Thoracic aorta (tissue), 2 donors: ENCODE measurements at places on chromosomes 7 and 10. TPM values are rescaled to one million over a fixed set of nuclear protein-coding genes. Genes with fewer than 3 reads are reported as not detected.

GRCh38 chr10:132904181-132904813 lies 38.1 kb downstream of the CFAP46 start:
- H3K4me3 ChIP-seq, result no peak overlapping the region
- H3K36me3 ChIP-seq, result no peaks in the 10 kb centered on the region
- H3K27me3 ChIP-seq, result no peaks in the 10 kb centered on the region

DNA sequence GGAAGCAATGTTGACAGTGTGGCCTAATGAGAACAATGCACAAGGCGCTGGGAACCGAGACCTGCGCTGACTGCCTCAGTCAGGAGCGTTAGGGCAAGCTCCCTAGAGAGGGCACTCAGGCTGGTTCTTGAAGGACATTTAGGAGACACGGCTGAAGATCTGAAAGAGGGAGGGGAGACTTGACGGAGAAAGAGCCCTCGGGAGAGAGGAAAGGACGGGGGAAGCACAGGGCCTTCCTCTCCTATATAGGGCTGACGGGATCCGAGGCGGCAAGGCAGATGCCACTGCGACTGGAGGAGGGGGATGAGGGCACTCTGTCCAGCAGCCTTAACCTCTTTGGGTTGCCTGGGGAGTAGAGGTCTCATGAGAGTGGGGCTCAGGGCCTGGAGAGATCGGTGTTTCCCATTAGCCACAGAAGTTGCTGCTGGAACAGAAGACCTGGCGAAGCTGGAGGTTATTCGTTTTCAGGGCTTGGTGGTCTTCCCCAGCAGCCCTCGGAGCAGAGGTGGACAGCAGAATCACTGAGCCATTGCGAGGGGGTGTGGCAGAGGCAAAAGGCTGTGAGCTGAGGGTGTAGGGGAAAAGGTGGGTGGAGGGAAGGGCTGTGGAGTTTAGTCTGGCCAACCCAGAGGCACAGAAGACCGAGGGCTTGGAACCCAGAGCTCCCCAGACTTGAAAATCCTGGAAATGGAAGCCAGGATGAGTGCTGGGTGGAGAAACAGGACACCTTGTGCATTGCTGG lies 36.0 kb downstream of the CLEC2L start:
- H3K27ac ChIP-seq, result no peak overlapping the region
- no peaks in the 10 kb centered on the region for H3K27me3 ChIP-seq
- no peak overlapping the region for H3K4me3 ChIP-seq

DNA sequence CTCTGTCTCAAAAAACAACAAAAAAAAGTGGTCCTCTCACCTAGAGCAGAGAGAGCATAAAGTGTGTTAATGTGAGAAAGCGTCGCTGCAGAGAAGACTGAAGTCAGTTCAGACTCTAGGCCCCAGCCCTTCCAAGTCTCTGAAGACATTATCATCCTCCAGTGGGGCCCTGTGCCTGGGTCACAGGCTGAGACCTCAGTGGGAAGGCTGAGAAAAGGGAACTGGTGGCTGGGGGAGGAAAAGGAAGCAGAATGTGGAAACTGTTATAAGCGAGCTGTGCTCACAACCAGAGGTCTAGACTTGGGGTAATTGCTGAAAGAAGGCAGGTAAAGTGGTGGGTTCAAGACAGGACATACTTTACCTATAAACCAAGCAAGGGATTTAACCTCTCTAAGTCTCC lies 4.9 kb upstream of the RRP12 start:
- peaks cover 5% of the 10 kb centered on the region for H3K4me1 ChIP-seq
- no peak for DNase-seq
- H3K36me3 ChIP-seq, result no peaks in the 10 kb centered on the region
- H3K27ac ChIP-seq, result no peak overlapping the region
- H3K27me3 ChIP-seq, result no peaks in the 10 kb centered on the region

GRCh38 chr7:108805808-108806397 lies 236.2 kb downstream of the DNAJB9 start:
- no peaks in the 10 kb centered on the region for H3K27me3 ChIP-seq
- H3K4me1 ChIP-seq, result no peaks in the 10 kb centered on the region

- H3K4me3 ChIP-seq, result no peak overlapping the region
- DNase-seq, result no peak
- peaks cover 5% of the 10 kb centered on the region for H3K4me1 ChIP-seq
Observed at GRCh38 chr10:70190581-70190980, 20.3 kb upstream of the SAR1A start.

GRCh38 chr7:81791568-81792518 lies 22.0 kb upstream of the HGF start:
- H3K36me3 ChIP-seq, result no peaks in the 10 kb centered on the region

GRCh38 chr7:114649689-114650088 lies 235.1 kb downstream of the FOXP2 start:
- no peaks in the 10 kb centered on the region for H3K4me1 ChIP-seq
- no peaks in the 10 kb centered on the region for H3K27me3 ChIP-seq
- no peak for DNase-seq
- no peaks in the 10 kb centered on the region for H3K36me3 ChIP-seq

DNA sequence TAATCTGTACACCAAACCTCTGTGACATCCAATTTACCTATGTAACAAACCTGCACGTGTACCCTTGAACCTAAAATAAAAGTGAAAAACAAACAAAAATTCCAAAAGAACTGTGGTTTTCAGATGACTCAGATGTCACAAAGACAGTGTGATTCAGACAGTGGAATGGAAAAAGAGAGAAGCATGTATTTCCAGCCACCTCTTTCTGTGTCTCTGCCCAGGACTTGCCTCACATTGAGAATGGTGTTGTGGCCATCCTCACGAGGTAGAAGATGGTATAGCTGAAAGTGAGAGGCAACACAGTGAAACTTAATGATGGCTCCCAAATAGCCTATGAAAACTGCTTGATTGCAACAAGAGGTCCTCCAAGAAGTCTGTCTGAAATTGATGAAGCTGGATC lies 78.0 kb downstream of the ARL5B start:
- no peak for DNase-seq
- no peaks in the 10 kb centered on the region for H3K27me3 ChIP-seq
- H3K27ac ChIP-seq, result no peak overlapping the region
- H3K4me3 ChIP-seq, result no peak overlapping the region
- no peaks in the 10 kb centered on the region for H3K4me1 ChIP-seq
- H3K36me3 ChIP-seq, result no peaks in the 10 kb centered on the region

MMD2 gene
- not detected for total RNA-seq

- H3K36me3 ChIP-seq, result no peaks in the 10 kb centered on the region
- H3K27me3 ChIP-seq, result no peaks in the 10 kb centered on the region
- H3K4me3 ChIP-seq, result no peak overlapping the region
Observed at GRCh38 chr10:34392641-34393170, 422.4 kb downstream of the PARD3 start.

- H3K27me3 ChIP-seq, result no peaks in the 10 kb centered on the region
- H3K27ac ChIP-seq, result no peak overlapping the region
- peaks cover 4% of the 10 kb centered on the region for H3K4me1 ChIP-seq
- no peaks in the 10 kb centered on the region for H3K36me3 ChIP-seq
- no peak overlapping the region for H3K4me3 ChIP-seq
- no peak for DNase-seq
Observed at GRCh38 chr7:99767662-99768061, 16.3 kb downstream of the CYP3A4 start.

- H3K36me3 ChIP-seq, result no peaks in the 10 kb centered on the region
- H3K4me1 ChIP-seq, result peaks cover 4% of the 10 kb centered on the region
- H3K27ac ChIP-seq, result no peak overlapping the region
- H3K27me3 ChIP-seq, result no peaks in the 10 kb centered on the region
- DNase-seq, result no peak
- no peak overlapping the region for H3K4me3 ChIP-seq
Observed at GRCh38 chr7:92968502-92968901, 132.1 kb upstream of the CDK6 start.

GRCh38 chr7:33832271-33832721 lies 73.0 kb upstream of the BMPER start:
- no peak overlapping the region for H3K27ac ChIP-seq
- DNase-seq, result no peak
- no peaks in the 10 kb centered on the region for H3K27me3 ChIP-seq
- H3K4me3 ChIP-seq, result no peak overlapping the region

GPR158 gene
- not detected for total RNA-seq

CYP26C1 gene
- total RNA-seq, result not detected

DNA sequence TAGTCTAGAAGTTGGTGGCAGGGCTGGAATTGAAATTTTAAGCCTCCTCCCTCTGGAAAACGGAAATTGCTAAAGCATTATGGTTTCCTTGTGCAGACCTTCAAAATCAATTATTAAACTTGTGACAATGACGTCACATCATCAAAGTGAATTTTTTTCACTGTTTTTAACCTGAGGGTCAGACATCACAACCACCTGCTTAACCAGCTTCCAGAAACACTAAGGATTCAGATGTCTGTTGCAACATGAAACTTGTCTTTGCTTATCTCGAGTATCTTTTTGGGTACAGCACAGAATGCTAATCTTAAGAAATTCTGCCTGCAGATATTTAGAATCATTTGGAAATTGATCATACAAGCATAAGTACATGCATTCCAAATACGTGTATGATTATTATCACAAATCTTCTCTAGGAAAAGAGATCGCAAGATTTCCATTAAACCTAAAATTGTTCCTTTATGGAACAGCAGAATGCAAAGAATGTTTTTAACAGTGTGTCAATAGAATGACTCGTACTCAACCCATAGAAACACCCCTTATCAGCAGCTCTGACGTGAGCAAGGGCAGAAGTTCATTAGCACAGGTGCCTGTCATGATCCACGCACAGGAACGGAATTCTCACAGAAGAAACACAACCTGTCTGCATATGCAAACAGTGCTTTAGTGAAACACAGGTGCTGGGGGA lies 4.1 kb upstream of the GTPBP4 start:
- H3K4me1 ChIP-seq, result peaks cover 12% of the 10 kb centered on the region
- H3K36me3 ChIP-seq, result no peaks in the 10 kb centered on the region
- no peak for DNase-seq
- no peak overlapping the region for H3K4me3 ChIP-seq

GRCh38 chr10:97498841-97499560 lies at the start of gene UBTD1:
UBTD1 (plus strand) TSS chr10:97498924; CDS start chr10:97499204, 280 bp downstream.
- no peak for DNase-seq
- peaks cover 18% of the 10 kb centered on the region for H3K4me1 ChIP-seq
- H3K4me3 ChIP-seq, result peak within 1 kb of the TSS; percentile 83
- no peaks in the 10 kb centered on the region for H3K27me3 ChIP-seq
- no peaks in the 10 kb centered on the region for H3K36me3 ChIP-seq

- H3K27me3 ChIP-seq, result no peaks in the 10 kb centered on the region
- H3K4me3 ChIP-seq, result no peak overlapping the region
- DNase-seq, result no peak
- peaks cover 3% of the 10 kb centered on the region for H3K4me1 ChIP-seq
- H3K27ac ChIP-seq, result no peak overlapping the region
Observed at GRCh38 chr7:7745966-7746365, 27.6 kb upstream of the RPA3 start.

ENKUR gene
- not detected for total RNA-seq

LIPM gene
- total RNA-seq, result not detected

- no peaks in the 10 kb centered on the region for H3K4me1 ChIP-seq
- H3K36me3 ChIP-seq, result no peaks in the 10 kb centered on the region
- H3K4me3 ChIP-seq, result no peak overlapping the region
- no peak overlapping the region for H3K27ac ChIP-seq
- DNase-seq, result no peak
- no peaks in the 10 kb centered on the region for H3K27me3 ChIP-seq
Observed at GRCh38 chr7:115962340-115962739, 68.2 kb downstream of the TFEC start.

DNA sequence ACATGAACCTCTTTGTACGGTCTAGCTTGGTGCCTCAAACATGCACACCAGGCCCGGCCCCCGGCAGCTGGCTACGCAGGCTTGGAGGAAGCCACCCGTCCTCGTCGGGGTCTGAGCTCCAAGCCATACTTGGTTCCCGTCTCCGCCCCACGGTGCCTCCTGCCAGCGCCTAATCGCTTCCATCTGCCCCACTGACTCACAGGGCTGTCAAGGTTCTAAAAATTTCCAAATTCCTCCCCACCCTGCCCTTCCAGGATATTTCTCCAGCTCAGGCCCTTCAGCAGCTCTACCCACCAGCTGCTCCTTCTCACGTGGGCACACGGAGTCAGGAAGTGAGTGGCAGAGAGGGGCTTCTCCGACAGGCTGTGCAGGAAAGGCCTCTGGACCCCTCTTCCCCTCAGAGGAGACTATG lies 38.8 kb downstream of the TMEM270 start:
- peak; percentile 81 for DNase-seq
- no peaks in the 10 kb centered on the region for H3K36me3 ChIP-seq
- H3K4me1 ChIP-seq, result peaks cover 34% of the 10 kb centered on the region
- peak overlapping the region; percentile 37 for H3K4me3 ChIP-seq
- peak overlapping the region; percentile 100 for H3K27ac ChIP-seq
- H3K27me3 ChIP-seq, result no peaks in the 10 kb centered on the region

GJD4 gene
- not detected for total RNA-seq

DNA sequence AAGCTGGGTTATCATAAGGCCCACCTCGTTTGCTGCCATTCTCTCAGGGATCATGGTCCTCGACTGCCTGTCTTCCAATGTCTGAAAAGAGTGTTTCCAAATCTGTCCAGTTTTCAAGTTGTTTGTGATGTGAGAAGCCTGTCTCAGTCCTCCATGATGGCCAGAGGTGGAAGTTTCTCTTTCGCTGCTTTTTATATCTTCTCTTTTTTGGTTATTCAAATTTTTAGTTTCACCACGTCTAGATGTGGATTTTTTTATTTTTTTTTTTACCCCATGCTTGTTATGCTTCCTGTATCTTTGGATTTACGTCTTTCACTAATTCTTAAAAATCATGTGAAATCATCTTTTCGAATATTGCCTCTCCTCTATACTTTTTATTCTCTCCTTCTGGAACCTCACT lies 6.1 kb upstream of the RBM33 start:
- H3K27me3 ChIP-seq, result no peaks in the 10 kb centered on the region
- no peak for DNase-seq
- H3K27ac ChIP-seq, result no peak overlapping the region
- H3K4me1 ChIP-seq, result peaks cover 1% of the 10 kb centered on the region
- no peak overlapping the region for H3K4me3 ChIP-seq

- H3K36me3 ChIP-seq, result no peaks in the 10 kb centered on the region
- H3K27ac ChIP-seq, result no peak overlapping the region
- no peaks in the 10 kb centered on the region for H3K27me3 ChIP-seq
- no peak for DNase-seq
Observed at GRCh38 chr10:11869743-11870460, 46.7 kb downstream of the PROSER2 start.

DNA sequence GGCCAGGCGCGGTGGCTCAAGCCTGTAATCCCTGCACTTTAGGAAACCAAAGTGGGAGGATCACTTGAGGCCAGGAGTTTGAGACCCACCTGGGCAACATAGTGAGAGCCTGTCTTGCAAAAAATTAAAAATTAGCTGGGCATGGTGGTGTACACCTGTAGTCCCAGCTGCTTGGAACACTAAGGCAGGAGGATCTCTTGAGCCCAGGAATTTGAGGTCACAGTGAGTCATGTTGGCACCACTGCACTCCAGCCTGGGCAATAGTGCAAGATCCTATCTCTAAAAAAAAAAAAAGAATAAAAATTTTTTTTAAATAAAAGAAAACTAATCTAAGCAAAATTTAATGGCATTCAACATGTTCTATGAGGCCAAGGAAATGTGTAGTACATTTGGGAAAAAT lies 44.9 kb upstream of the UBN2 start:
- no peak overlapping the region for H3K27ac ChIP-seq
- no peaks in the 10 kb centered on the region for H3K4me1 ChIP-seq
- DNase-seq, result no peak
- H3K4me3 ChIP-seq, result no peak overlapping the region
- no peaks in the 10 kb centered on the region for H3K27me3 ChIP-seq

- no peak overlapping the region for H3K4me3 ChIP-seq
- DNase-seq, result no peak
- H3K36me3 ChIP-seq, result peaks cover 42% of the 10 kb centered on the region
- peaks cover 8% of the 10 kb centered on the region for H3K4me1 ChIP-seq
Observed at GRCh38 chr10:109880886-109881768, 42.2 kb downstream of the XPNPEP1 start.
